Trophoblast cell (in vitro differentiated cells and primary cell): ENCODE measurements at places on chromosomes 2 and 18.

DNA sequence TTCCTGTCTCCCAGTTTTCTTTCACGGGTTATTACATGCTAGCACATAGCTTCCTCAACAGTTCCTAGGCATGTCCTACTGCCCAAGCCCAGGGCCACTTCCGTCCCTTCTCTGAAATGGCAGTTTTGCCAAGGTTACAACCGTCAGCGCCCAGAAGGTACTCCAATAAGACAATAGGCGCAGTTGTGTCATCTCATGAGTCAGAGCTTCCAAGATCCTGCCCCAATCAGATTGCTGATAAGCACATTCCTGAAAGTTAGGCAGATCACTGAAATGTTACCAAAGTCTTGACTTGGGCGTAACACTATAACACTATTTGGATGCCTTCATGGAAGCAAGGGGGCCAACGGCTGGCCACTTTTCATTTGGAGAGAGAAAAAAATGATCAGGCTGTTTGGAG is 34.2 kb downstream of the GKN2 start:
- no peaks in the 10 kb centered on the region for H3K36me3 ChIP-seq
- no peak overlapping the region for H3K27ac ChIP-seq
- no peaks in the 10 kb centered on the region for H3K4me1 ChIP-seq
- peak; percentile 53 for DNase-seq

DNA sequence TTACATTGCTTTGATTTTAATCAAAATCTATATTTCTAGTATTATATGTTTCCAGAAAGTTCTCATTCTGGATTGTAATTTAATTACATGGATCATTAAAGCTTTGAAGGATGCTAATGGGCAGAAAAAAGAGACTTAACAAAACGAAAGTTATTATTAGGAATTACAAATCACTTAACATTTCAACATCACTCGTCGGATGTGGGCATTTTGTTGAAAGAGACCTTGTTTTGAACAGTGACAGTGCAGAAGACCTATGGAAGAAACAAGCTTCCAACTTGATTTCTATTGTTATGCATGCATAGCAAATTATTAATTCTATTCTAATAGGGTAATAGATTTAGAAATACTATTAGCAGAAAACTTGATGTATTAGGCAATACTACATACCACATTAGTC is 31.4 kb upstream of the DARS1 start:
- H3K4me3 ChIP-seq = no peak overlapping the region
- no peaks in the 10 kb centered on the region for H3K27me3 ChIP-seq
- no peaks in the 10 kb centered on the region for H3K36me3 ChIP-seq
- H3K27ac ChIP-seq = no peak overlapping the region
- no peak for DNase-seq

GRCh38 chr2:32418778-32419177 is 62.0 kb downstream of the BIRC6 start:
- no peaks in the 10 kb centered on the region for H3K27me3 ChIP-seq
- no peak overlapping the region for H3K27ac ChIP-seq
- H3K4me3 ChIP-seq = no peak overlapping the region
- peak; percentile 72 for DNase-seq

DNA sequence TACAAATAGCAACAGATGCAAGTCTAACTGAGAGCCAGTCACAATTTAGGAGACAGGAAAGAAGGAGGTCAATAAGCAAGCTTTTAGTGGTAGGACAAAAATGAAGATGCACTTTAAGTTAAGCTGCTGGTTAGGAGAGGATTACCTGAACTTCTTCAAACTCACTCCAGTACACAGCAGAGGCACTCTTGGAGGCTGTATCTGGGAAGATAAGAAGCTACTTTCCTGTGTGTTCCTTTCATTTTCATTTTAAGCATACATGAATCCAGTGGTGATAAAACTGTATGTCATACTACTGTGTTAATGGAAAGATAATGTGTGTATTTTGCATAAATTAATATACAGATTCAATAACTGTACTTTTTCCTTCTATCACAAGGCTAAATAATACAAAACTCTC is 49.6 kb downstream of the HYCC2 start:
- no peak overlapping the region for H3K27ac ChIP-seq
- no peak overlapping the region for H3K4me3 ChIP-seq
- DNase-seq = no peak
- H3K4me1 ChIP-seq = no peaks in the 10 kb centered on the region

- H3K36me3 ChIP-seq = no peaks in the 10 kb centered on the region
- peak overlapping the region; percentile 58 for H3K27ac ChIP-seq
- DNase-seq = peak; percentile 91
Measured at GRCh38 chr18:8890957-8891464, 185.7 kb downstream of the MTCL1 start.

DNA sequence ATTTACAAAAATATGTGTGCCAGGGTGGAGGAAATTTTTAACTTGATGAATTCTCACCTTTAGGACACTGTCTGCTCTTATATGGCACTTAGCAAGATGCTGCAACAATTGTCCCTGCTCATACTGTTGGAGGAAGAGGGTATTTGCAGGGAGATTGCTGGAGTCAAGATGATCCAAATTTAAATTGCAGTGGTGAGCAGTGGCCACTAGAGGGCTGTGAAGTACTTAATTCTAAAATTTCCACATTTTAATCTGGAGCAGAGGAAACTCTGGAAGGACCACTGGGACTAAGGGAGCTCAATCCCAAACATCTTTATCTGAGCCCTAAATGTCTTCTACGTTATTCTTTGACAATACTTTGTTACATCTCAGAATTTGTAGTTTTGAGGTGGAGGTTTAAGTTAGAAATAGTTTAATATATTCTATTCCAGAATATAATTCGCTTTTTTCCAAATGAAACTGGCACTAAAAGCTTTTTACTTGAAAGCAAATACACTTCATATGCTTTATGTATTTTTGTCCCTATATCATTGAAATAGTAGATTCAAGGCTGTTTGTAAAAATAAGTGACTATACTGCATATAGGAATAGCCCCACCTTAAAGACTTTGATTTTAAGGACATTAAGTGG is 33.0 kb upstream of the PTH2R start:
- no peak overlapping the region for H3K27ac ChIP-seq
- no peaks in the 10 kb centered on the region for H3K27me3 ChIP-seq
- DNase-seq = peak; percentile 83
- no peak overlapping the region for H3K4me3 ChIP-seq
